Dorsolateral prefrontal cortex (tissue), 122 donors: ENCODE measurements at places on chromosomes 1 and 21.

GRCh38 chr1:167802235-167802634, 80.5 kb downstream of the MPZL1 start:
- DNase-seq: no peak

DNA sequence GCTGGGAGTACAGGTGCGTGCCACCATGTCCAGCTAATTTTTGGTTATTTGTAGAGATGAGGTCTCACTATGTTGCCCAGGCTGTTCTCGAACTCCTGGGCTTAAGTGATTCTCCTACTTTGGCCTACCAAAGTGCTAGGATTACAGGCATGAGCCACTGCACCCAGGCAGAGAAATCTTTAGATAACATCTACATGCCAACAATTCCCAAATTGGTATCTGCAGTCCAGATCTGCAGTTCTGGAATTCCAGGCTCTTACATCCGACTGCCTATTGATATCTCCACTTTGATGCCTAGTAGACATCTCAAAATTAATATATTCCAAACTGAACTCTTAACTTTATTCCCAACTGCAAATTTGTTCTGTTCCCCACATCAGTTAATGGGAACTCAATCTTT, 23.3 kb downstream of the INAVA start:
- DNase-seq: no peak

- DNase-seq: no peak
Observed at GRCh38 chr1:116768416-116769103, 14.3 kb downstream of the CD2 start.

GRCh38 chr1:203182387-203182953, 4.0 kb downstream of the CHI3L1 start:
- no peak for DNase-seq
